ENCODE measurements at places on chromosomes 4 and X. TPM values are rescaled to one million over a fixed set of nuclear protein-coding genes. Genes with fewer than 3 reads are reported as not detected.

Gene DMP1
- not detected for total RNA-seq

Gene SYTL4
- total RNA-seq = 2.3 TPM

Gene PFKFB1
- total RNA-seq = not detected

Gene CSAG3
- not detected for total RNA-seq

Gene ARHGAP6
- 0.11 TPM for total RNA-seq

Gene MAGED4B
- total RNA-seq = 10.0 TPM

Gene CFI
- 1.0 TPM for total RNA-seq
